GOT3 (cell line): ENCODE measurements at places on chromosomes 7 and 10.

DNA sequence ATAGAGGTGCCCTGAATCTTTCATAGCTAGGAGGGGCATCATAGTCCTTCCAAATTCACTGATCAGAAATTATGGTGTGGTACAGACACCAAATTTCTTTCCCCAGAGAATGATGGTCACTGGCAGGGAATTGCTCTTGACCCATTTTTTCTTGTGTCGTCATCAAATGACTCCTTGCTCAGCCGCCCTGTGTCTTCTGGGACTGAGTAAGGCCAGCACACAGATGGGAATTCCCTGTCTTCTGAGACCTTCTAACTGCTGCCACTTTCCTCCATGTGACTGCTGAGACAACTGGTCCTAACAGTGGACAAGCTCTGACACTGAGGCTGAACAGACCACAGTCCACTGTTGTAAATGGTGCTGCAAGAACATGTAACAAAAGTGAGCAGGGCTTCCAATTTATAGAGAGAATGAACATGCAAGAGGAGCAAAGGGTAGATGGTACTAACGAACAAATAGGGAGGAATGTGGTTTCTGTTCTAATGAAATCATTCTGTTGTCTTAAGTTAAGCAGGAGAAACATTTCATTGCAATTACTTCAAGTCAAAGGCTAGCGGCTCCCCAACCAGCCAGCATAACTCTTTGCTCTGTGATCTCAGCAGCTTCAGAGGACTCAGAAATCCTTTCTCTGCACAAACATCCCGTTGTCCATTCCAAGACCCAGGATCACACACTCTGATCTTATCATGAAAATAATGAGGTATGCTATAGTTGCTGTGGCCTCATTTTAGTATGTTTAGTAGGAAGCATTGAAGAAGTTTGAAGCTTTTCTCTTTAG, 235.9 kb upstream of the PRSS1 start:
- DNase-seq = no peak

DNA sequence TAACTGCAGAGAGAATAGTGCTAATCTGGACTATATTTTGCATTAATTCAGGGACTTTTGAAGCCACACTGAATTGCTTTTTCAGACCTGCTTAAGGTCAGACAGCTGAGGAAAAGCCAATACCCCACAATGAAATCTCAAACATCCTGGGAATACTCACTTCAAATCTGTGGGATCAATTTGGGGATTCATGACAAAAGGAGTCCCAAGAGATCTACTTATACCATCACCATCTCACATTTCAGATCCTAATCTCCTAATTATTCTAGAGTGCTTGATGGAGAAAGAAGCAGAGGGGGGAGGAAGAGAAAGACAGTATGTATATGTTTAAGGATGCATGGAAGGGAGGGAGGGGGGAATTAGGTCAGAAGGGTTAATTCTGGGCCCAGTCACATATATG, 202.2 kb downstream of the CACNA2D1 start:
- no peak for DNase-seq

- DNase-seq = no peak
Measured at GRCh38 chr10:78260141-78260540, 226.5 kb downstream of the RPS24 start.

DNA sequence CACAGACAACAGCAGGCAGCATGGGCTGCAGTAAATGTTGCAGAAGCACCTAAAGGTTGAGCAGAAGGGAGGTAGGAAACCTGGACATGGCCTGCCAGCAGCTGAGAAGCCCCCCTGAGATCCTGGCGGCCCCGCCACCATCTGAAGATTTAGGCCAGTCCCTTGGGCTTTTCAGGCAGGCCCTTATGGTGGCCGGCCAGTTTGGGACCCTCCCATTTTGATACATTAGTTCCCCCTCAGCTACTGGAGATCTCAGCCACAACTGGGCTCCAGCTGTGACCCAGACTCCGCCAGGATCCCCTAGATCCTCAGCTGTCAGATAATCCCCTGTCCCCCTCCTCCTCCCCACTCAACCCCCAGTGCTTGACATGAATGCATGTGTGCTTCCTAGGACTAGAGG, 34.4 kb downstream of the ZNF783 start:
- no peak for DNase-seq

GRCh38 chr10:132050191-132050590, 15.6 kb upstream of the JAKMIP3 start:
- DNase-seq = no peak

- DNase-seq = no peak
Measured at GRCh38 chr7:1637155-1637554, 32.9 kb upstream of the ELFN1 start.

DNA sequence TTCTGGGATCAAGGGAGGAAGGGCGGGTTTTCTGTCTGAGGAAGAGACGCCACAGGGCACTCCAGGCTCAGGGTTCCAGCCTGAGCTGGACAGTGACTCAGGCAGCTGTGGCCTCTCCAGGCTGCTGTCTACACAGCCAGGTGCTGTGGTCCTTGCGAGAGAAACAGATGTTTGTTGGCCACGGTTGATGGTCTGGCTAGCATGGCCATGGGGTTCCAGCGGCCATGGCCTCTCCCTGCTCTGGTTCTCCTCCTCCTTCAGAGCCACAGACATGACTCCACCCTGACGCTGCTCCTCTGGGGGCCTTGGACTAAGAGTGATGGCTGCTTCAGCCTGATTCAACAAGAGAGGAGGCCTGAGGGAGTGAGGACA, 75.9 kb downstream of the AFAP1L2 start:
- DNase-seq = no peak

GRCh38 chr10:56063642-56064041, 297.4 kb downstream of the ZWINT start:
- DNase-seq = no peak

DNA sequence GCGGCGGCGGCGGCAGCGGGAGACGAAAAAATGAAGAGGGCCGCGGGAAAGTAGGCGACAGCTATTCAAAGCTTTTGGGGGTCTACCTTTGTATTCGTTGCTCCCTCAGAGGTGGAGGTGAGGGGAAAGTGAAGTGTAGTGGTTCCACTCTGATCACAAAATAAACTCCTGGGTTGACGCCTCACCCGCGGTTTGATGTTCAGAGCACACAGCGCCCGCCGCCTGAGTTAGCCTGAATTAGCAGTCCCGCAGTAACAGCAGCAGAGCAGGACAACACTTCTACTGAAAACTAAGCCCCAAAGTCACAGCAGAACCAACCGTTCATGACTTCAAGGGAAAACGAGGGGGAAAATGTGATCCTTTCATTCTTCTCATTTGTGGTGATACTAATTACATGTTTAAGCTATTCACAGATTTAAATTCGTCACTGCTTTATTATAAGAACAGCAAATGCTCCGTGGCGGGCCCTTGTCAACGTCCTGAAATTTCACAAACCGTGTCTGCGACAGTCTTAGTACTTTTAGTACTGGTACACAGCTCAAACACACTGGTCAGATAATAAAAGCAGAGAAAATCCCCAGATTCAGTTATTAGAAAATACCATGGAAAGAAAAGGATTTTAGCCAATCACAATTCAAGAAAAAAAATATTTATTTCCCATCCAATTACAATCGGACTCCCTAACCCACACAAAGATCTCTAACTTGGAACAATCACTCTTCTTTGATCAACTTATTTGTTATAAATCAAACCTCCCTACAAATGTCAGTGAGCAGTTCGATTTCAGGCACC, 563 bp upstream of the JMJD1C start:
- no peak for DNase-seq

DNA sequence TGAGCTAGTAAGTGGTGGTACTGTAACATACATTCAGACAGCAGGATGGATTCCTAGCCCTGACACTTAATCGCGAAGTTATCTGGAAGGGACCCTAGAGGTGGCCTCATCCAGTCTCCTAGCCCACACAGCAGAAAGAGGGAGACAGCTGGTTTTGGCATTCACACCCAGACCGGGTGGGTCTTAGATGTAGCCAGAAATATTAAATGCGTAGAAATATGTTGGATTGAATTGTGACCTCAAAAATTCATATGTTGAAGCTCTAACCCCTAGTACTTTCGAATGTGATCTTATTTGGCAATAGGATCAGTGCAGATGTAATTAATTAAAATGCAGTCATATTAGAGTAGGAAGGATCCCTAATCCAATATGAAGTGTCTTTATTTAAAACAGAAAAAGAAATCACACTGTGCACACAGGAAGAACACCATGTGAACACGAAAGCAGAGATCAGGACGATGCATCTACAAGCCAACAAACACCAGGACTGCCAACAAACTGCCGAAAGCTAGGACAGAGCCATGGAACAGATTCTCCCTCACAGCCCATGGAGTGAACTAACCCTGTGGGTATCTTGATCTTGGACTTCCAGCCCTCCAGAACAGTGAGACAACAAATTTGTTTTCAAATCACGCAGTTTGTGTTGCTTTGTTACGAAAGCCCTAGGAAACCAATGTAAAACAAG, 2.9 kb upstream of the XPNPEP1 start:
- DNase-seq = no peak

DNA sequence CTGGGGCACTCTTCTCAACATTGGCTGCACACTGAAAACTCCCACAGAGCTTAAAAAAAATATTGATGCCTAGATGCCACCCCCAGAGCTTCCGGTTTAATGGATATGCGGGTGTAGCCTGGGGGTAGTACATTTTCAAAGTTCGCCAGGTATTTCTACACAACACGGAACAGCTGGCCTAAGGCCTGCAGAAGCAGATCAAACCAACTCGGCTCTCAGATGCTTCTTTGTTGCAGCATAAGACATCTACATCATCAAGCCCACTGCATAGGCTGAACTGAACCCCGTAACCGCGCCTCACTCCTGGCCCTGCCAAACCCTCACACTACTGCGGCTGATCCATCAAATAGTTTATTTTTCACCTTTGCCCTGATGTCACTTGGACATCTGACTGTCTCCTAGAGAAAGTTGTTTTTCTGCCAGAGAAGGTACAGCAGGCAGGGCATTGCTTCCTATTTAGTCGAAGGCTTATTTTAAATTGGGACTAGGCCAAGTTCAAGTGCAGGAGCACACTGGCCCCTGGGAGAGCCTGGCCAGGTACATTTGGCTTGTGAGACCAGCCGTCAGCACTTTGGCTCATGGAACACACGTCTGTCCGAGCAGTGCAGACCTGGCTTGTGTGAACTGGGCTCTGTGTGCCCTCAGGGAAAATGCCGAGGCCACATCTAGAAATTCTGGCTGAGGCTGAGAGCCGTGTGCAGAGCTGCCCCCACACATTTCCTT, 113.3 kb downstream of the TACC2 start:
- no peak for DNase-seq

DNA sequence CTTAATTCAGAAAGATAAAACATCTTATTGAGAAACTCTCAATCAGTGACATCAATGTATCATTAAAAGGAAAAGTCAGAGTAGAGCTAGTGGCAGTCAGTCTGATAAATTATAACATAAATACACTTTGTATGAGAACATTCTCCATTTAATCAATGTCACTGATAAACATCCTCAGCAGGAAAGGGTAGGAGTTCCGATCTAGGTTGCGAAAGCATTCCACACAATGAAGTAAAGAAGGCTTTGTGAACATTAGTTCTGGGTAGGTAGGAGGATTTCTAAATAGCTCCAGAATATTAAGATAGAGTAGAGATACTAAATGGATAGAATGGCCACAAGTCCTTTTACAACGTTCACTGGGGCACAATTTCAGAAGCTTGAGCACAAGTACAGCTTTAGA, 179.7 kb upstream of the MALRD1 start:
- no peak for DNase-seq

DNA sequence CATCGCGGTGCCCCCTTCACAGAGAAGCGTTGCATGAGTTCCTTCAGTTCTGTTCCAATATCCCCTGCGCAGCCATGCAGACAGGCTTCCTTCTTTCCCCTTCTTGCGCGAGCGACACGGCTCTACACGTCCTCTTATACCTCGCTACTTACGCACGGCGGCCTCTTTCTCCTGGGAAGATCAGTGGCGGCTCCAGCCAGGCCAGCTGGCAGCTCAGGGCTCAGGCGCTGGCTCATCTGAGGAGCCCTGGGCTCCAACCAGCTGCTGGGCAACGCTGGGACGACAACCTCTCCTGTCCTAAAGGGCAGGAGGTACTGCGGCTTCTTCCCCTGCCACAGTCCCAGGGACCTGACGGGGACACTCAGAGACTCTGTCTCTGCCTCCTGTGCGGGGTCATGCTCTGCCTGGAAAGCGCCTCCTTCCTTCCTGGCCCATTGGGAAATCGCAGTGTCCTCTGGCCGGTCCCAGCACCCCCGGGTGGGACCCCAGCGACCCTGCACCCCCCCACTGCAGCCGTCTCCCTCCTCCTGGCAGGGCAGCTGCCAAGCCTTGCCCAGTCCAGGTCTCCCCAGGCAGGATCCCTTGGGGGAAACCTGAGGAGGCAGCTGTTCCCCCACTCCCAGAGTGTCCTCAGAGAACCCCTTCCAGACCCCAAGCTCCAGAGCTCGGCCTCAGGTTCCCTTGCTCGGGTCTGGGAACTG, 5.0 kb upstream of the FAM20C start:
- DNase-seq = no peak

GRCh38 chr7:142872106-142872675, 13.4 kb downstream of the TRPV6 start:
- no peak for DNase-seq

DNA sequence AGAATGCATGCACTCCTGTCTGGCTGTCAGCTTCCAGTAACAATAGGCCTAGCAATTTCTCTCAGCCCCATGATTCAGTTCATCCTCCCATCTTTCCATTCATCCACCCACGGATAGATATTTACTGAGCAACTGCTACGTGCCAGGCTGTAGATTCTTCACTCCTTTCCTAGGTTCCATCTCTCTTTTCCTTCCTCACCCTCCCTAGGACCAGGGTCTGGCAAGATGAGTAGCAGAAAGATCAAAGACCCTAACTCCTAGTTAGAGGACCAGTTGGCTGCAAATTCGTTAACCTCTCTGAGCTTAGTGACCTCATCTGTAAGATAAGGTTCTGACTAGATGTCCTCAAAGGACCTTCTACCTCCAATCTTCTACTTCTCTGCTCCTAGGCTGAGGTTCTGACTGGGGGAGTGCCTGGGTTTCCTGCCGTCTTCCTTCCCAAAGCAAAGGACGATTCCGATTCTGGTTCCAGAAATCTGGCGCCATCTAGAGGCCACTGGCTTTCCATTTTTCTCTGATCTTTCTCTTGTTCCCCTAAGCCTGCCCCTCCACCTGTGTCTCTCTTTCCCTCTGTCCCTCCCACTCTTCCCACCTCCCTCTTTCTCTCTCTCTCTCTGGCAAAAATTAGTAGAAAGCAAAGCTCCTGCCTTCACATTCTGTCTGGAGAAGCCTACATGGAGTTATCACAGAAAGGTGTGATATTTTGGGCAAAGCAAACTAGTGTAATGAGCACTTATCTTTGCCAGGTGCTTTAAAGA, 26.2 kb downstream of the TBATA start:
- peak; percentile 26 for DNase-seq
